Fibroblast of lung (primary cell): ENCODE measurements at places on chromosomes 16 and 17. TPM values are rescaled to one million over a fixed set of nuclear protein-coding genes. Genes with fewer than 3 reads are reported as not detected.
A peak's percentile ranks its signal among the peaks of the same experiment; 100 is the strongest.

ADCY9 gene
- 21.6 and 37.0 TPM in 2 replicates for total RNA-seq

MT1M gene
- 18.5 and 58.8 TPM in 2 replicates for total RNA-seq

KRTAP17-1 gene
- total RNA-seq, result not detected in 2 replicates

- DNase-seq, result no peak
Measured at GRCh38 chr16:4142268-4142667, 26.0 kb upstream of the ADCY9 start.

GRCh38 chr16:63216696-63217423 is 1180.6 kb upstream of the CDH8 start:
- DNase-seq, result no peak

- peak; percentile 25 for DNase-seq
Measured at GRCh38 chr17:3557768-3558583, at the start of gene TRPV3. Gene TRPV3 (minus strand): TSS chr17:3557812. CDS start chr17:3554850, 2,962 bp downstream.

GRCh38 chr16:23952128-23952970 is 116.6 kb downstream of the PRKCB start:
- peak; percentile 18 for DNase-seq

DNA sequence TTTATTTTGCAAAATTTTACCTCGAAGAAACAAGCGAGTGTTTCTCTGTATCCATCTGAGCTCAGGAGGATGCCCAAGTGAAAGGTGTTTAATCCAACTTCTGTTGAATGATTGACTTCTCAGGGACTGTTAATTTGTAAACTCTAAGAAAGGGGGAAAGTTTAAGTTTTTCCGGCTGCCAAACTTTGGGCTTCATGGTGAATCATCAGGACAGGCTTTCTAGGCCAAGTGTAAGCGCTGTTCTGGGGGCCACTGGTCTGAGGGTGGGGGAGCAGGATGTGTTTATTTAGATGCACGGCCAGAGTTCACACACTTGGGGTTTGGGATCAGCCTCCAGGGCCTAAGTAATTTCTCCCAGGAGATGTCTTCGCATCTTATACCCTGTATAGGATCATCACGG is 110.4 kb downstream of the PITPNC1 start:
- DNase-seq, result peak; percentile 77

DNA sequence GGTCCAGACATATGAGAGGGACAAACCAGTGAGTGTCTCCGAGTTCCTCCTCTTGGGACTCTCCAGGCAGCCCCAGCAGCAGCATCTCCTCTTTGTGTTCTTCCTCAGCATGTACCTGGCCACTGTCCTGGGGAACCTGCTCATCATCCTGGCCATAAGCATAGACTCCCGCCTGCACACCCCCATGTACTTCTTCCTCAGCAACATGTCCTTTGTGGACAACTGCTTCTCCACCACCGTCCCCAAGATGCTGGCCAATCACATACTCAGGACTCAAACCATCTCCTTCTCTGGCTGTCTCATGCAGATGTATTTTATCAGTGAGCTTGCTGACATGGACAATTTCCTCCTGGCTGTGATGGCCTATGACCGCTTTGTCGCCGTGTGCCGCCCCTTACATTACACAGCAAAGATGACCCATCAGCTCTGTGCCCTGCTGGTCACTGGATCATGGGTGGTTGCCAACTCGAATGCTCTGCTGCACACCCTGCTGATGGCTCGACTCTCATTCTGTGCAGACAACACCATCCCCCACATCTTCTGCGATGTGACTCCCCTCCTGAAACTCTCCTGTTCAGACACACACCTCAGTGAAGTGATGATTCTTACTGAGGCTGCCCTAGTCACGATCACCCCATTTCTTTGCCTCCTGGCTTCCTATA is 19.2 kb downstream of the ZNF200 start:
- DNase-seq, result no peak

- DNase-seq, result no peak
Measured at GRCh38 chr16:27048316-27048715, 18.4 kb upstream of the C16orf82 start.

DNA sequence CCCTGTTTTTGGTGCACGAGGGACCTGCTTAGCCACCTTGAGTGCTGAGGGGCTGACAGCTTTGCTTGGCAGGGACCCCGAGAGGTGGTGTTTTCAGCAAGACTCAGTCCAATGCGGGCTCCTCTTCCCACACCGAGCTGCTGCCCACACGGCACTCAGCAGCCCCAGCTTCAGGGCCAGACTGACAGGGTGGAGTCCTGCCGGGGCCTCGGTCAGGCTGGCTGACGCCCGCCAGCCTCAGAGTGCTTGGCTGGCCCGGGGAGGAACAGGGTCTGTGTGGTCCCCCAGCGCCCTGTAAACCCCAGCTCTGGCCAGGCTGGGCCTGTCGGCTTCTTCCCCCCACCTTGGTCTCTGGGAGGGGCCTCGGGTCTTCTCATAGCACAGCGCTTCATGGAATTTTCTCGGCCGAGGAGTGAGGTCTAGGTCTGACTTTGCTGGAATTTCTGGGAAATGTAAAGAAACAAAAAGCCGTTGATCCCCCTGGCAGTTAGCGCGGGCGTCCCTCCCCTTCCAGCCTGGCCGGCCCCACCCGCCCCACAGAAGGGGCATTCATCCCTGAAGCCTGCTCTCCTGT is 2.6 kb downstream of the SOX8 start:
- no peak for DNase-seq

DNA sequence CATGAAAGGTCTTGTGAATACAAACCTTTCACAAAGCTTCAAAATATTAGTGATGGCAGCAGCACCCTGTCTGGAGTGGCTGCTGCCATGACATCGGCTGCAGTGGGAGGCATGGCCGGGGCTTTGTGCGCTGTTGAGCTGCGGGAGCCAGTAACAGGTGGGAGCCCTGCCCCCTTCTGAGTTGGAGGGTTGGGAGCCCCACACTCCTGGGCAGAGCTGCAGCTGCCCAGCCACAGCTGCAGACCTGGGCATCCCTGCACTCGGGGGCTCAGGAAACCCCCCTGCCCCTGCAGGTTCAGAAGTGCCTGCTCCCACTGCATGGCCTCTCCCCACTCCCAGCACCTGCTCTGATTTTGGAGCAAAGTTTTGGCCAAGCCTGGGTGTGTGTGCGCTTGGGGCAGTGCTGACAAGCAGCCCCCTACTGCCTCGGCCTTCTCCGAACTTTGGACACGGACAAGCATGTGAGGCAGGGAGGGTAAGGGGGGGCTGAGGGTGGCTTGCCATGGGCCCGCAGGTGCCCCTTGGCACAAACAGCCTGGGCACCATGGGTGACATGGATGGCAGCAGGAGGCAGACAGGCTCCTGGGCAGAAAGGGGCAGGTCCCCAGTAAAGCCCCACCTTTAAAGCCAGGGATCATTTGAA is 42.7 kb downstream of the IST1 start:
- no peak for DNase-seq
